ENCODE measurements at places on chromosomes 4 and X. TPM values are rescaled to one million over a fixed set of nuclear protein-coding genes. Genes with fewer than 3 reads are reported as not detected.

DNA sequence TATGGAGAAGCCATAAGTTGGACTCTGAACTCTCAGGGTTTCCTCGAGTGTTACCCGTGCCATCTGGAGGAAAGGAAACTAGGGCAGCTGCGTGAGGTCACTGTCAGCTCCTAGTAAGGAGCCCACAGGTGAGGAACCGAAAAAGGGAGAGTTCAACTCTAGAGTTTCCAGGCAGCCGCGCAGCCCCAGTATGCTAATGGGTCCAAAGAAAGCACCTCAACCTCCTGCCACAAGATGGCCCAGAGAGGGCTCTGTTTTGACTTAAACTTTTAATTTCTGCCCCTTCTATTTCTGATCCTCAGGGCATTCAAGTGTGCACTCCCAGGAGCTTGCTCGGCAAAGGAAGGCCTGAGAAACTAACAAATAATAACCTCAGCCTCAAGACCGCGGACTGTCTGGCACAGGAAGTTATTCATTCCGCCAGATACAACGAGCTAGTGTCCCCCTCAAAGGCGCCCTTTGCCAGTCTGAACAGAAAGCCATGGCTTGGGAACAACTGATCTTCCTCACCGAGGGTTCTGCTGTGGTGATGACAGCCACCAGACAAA, 13.9 kb downstream of the SCARB2 start:
- DNase-seq: peak; percentile 36
- H3K36me3 ChIP-seq: no peaks in the 10 kb centered on the region
- peak overlapping the region; percentile 54 for H3K27ac ChIP-seq
- H3K27me3 ChIP-seq: no peaks in the 10 kb centered on the region
- peaks cover 49% of the 10 kb centered on the region for H3K4me1 ChIP-seq

DNA sequence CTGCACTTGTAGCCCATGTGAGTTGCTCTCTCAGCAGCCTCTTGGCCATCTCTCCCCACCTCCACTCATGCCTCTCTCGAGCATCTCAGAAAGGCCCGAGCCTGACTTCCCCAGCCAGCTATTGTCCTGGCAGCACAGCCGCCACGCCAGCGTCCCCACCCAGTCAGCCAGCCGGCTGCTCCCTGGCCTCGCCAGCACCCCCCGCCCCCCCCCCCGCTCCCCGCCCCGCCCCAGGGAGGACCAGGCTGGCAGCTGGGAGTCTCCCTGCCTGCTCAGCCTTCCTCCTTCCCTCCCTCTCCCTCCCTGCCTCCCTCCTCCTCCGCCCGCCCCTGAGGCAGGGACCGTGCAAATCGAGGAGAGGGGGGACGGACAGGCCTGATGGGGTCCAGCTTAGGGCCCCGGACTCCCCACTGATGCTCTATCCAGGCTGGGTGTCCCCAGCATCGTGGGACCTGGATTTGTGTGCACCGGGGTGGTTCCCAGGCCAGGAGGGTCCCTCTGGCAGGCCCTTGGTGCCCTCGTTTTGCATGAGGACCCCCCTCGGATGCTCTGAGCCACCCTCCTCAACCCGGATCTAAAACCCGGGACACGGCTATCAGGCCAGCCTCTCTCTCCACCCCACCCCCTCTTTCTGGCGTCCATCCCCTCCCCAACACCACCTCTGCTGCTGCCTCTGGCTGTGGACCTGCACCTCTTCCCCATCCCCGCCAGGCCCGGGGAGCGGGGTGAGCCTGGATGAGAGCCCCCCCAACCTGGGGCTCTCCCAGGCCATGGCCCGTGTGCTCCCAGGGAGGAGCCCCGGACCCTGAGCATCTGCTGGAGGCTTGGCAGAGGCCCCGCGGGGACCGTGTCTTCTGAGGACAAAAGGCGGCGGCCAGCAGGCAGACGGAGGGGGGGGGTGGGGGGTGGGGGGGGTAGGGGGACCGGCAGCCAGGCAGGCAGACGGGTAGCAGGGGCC, at the start of gene GPR173:
Gene GPR173, plus strand, starts transcription at position 621 of the 958 bp plus-strand sequence. CDS start 27,833 bp downstream, outside the sequence.
- no peaks in the 10 kb centered on the region for H3K36me3 ChIP-seq
- H3K27me3 ChIP-seq: no peaks in the 10 kb centered on the region
- no peak within 1 kb of the TSS for H3K27ac ChIP-seq
- peaks cover 19% of the 10 kb centered on the region for H3K4me1 ChIP-seq
- H3K4me3 ChIP-seq: peak within 1 kb of the TSS; percentile 58
- peak; percentile 62 for DNase-seq

The GUCY1A1 gene
- 0.48 TPM for total RNA-seq

The NXF2B gene
- total RNA-seq: not detected

Data from astrocyte (in vitro differentiated cells and primary cell).